Tongue (tissue), 3 donors: ENCODE measurements at places on chromosomes 5 and 9. TPM values are rescaled to one million over a fixed set of nuclear protein-coding genes. Genes with fewer than 3 reads are reported as not detected.

DNA sequence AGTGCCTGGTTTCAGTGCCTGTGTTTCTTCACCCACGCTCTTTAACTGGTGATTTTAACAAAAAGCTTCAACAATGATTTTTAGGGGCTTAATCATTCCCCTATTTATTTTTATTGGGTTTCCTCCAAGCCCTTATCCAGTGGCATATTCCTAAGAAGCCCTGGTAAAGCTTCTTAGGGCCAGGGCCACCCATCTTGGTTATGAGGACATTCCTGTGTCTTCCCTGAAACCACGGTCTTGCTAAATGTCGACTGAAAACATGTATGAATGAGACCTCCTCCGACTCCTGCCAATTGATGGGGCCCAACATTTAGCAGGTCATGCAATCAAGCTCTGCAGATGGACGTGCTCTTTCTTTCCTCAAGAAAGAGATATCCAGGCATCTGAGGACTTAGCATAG is 13.7 kb upstream of the CARTPT start:
- DNase-seq, result no peak

GRCh38 chr5:83323557-83324180 is 147.9 kb upstream of the VCAN start:
- DNase-seq, result no peak

DNA sequence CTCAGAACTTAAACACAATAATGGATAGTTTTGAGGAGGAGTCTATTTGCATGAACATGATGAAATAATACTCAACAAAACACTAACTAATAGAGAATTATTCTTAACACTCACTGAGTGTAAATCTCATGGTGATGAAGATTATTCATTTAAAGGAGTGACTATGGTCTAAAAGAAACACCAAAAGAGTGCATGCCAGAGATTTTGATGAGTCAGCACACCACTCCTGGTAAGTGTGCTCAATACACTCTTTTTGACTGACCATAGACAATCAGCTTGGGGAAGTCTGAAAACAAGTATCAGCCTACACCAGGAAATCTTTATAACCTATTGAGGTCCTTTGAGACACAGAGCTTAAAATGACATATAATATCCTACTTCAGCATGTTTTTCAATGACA is 6.8 kb upstream of the FST start:
- DNase-seq, result no peak

- DNase-seq, result no peak
These were observed 143.4 kb downstream of the GDNF start for GRCh38 chr5:37696190-37697021.

SLC25A2 gene
- total RNA-seq, result not detected

SLC27A4 gene
- 11.5 TPM for total RNA-seq

IRGM gene
- total RNA-seq, result not detected

ALDH1A1 gene
- 62.8 TPM for total RNA-seq
